ENCODE measurements at places on chromosomes 1 and 21.
A peak's percentile ranks its signal among the peaks of the same experiment; 100 is the strongest.

GRCh38 chr1:9319789-9320519 is 27.3 kb downstream of the SPSB1 start:
- DNase-seq, result no peak

- no peak for DNase-seq
These were observed 12.7 kb downstream of the LCK start for GRCh38 chr1:32263744-32264143.

GRCh38 chr1:3011127-3011526 is 10.1 kb upstream of the ACTRT2 start:
- no peak for DNase-seq

DNA sequence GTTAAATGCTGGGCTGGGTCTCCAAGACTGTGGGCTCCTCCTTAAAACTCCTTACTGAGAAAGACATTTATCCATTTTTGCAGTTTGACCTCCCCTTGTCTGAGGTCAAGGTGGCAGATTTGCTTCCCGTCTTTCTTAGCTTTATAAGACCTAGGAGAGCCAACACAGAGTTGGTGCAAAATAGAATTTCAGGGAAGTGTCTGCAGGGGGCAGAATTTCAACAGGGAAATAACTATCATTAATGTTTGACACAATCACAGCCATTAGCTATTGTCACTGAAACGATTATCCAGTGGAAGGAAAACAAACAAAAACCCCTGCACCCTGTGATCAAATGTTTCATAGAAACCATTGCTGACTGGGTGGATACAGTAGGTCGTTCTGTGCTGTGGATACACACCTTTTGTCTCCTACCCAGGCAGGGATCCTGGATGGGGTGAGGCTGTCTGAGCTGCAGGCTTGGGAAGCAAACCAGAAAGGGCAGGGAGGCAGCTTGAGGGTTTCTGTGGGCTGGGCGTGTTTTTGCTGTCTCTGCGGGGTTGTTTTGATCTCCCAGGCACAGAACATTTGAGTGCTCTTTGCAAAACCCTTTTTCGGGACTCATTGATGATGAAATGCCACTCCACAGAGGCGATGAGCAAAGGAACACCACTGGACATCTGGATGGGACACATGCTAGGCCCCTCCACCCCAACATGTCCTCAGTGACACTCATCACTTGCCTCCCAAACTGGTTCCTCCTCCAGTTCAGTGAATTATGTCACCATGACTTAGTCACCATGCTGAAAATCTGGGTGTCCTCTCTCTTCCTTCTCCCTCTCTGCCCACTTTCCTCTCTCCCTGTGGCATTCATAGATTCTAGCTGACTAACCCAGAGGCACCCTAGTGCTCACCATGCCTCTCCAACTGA is 94.2 kb upstream of the SERBP1 start:
- DNase-seq, result no peak

GRCh38 chr1:16181887-16182719 is 26.2 kb upstream of the EPHA2 start:
- no peak for DNase-seq

- no peak for DNase-seq
These were observed 84.5 kb downstream of the CAMK2N1 start for GRCh38 chr1:20401405-20402010.

GRCh38 chr1:116910379-116911187 is 867 bp downstream of the PTGFRN start:
- peak; percentile 35 for DNase-seq

All from NCI-H2171 treated with DMSO at 0.1 percent for 48 hours (cell line).